ENCODE measurements at places on chromosomes 6 and 20.

DNA sequence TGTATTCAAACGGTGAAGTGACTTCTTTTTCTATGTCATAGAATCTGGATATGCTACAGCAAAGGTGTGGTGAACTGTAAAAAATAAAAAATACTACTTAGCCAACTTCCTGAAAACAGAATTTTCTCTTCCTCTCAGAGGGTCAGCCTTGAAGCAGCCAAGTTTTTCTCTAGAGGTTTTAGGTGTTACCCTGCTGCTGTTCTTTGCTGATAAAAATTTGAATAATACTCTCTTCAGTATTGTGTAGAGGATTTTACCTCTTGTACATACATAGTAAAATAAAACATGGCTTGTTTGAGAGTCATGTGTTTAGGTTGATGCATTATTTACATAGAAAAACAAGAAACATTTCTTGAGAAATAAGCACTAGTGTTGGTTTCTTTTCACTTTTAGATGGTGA lies 458.4 kb downstream of the TBC1D32 start:
- DNase-seq, result no peak

DNA sequence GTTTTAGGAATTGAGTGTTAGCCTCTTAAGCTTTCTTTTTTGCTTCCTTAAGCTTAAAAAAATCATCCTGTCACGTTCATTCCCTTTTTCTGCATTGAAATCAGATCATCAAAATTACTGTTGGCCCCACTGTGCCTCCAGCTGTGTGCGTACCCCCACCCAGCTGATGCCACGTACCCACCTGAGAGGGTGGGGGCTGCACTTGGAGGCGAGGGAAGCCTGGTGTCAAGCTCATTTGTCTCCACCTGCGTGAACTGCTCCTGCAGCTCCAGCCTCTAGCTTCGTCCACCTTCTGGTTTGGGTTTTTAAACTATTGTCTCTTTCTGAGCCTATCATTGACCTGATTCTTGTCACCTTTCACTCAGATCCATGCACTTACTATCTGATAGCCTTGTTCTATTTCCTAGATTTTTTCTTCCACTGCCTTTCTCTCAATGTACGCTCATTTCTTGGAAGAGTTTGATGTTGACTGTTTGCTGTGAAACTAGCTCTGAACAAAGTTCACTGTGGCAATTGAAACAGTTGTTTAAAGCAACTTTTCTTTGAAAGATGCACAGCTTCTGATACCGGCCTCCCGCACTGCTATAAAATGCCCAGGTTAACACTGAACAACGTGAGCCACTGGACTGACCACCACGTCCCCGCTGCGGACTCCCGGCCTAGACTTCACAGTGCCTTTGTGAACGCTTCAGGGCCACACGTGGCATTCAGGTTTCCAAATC lies 30.0 kb upstream of the IRF4 start:
- DNase-seq, result no peak

GRCh38 chr20:43770342-43770741 lies 43.5 kb upstream of the GTSF1L start:
- no peak for DNase-seq

DNA sequence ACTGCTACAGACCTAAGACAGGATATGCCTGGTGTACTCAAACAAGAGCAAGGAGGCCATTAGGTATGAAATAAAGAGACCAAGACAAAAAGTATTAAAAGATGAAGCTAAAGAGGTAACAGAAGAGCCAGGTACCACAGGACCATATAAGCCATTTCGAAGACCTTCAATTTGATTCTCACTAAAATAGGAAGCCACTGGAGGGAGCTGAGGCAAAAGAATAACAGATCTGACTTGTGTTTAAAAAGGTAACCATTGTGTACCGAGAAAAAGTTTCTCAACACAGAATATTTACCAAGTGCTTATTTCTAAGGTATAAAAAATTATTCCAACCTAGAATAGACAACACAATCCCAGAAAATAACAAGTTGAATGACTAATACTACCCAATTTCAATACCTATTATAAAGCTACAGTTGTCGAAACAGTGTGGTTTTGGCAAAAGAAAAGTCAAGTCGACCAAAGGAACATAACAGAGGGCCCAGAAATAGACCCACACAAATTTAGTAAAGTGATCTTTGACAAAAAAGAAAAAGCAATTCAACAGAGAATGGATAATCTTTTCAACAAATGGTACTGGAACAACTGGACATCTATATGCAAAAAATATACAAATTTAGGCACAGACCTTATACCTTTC lies 125.3 kb upstream of the DST start:
- DNase-seq, result no peak

- DNase-seq, result peak; percentile 3
Measured at GRCh38 chr20:47789081-47789763, 3.9 kb upstream of the SULF2 start.

- DNase-seq, result peak; percentile 92
Measured at GRCh38 chr6:35737413-35738211, 780 bp downstream of the ARMC12 start.

DNA sequence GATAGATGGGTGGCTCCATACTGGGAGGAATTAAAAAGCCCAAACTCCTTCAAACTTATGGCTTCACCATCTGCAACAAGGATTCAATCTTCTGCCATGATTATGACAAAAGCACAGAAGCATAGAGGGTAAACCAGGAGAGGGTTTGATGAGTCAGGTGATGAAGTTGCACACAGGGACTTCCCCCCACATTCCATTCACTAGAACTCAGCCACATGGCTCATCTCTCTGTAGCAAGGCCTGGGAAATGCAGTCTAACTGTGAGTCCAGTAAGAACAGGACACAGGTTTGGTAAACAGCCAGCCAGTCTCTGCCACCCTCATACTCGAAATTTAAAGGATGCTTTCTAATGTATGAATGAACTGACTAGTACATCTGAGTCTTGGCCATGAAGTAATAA lies 142.9 kb downstream of the HIVEP2 start:
- peak; percentile 85 for DNase-seq

DNA sequence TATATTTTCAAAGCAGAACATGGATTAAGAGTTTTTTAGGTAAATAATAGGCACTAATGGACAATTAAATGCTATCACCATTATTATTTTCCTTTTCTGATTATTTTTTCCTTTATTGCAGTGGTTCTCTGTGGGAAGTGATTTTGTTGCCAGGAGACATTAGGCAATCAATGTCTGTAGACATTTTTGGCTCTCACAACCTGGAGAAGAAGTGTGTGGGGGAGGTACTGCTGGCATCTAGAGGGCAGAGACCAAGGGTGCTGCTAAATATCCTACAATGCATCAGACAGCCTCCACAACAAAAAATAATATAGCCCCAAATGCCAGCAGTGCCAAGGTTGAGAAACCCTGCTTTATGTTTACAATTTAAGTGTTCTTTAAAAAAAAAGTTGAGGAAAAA lies 8.3 kb downstream of the IFNGR1 start:
- peak; percentile 80 for DNase-seq

DNA sequence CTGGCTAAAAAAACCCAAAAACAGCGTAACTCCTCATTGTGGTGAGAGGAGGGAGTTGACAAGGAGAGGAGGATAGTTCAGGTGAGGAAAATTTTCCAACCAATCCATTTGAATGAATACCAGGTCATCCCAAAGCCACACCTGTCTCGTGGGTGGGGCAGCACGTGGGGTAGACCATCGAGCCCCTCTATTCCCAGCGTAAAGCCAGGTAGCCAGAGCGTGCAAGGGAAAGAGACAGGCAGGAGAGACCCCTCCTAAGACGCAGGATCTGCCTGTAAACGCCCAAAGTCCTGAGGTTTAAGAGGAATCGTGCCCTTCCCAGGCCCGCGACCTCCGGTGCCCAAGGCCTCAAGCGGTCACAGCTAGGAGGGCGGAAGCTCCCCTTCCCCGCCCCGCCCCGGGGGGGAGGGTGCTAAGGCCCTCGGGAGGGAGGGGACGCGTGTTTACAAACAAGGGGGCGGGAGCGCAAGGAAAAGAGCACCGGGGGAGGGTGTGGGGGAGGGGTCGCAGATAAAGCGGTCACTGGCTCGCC lies 712 bp downstream of the RXRB start:
- no peak for DNase-seq

GRCh38 chr6:131414956-131415355 lies 158.1 kb upstream of the ARG1 start:
- no peak for DNase-seq

DNA sequence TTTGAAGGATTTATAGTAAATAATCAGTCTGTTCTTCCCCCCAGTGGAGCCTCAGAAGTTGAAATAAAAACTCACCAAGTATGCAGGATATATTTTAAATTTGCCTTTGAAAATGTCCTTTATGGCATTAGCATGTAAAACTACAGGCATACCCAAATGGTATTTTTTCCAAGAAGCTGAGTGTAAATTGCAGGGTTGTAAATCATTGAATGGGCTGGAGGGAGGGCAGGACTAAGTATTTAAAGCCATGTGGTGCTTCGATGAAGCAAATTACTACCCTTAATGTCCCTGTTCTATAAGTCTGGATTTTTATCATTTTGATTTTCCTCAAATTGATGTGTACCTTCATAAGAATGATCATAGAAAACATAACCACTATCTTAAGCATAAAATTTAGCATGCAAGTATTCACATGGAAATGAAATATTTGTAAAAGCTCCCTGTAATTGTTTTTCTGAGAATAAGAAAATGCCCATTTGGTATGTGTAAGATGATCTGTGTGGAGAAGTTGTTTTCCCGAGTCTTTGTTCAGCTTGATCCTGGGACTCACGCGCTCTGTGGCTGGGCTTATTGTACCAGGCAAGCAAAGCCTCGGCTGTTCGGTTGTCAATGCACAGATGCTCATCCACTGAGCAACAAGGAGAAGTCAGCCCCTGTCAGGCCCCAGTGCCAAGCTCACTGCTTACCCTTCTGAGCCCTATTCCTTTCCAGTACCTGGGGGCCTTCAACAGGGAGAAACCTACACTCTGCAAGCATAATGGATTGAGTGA lies 66.7 kb downstream of the CD164 start:
- no peak for DNase-seq

GRCh38 chr6:33950472-33950881 lies 146.7 kb upstream of the MLN start:
- no peak for DNase-seq

DNA sequence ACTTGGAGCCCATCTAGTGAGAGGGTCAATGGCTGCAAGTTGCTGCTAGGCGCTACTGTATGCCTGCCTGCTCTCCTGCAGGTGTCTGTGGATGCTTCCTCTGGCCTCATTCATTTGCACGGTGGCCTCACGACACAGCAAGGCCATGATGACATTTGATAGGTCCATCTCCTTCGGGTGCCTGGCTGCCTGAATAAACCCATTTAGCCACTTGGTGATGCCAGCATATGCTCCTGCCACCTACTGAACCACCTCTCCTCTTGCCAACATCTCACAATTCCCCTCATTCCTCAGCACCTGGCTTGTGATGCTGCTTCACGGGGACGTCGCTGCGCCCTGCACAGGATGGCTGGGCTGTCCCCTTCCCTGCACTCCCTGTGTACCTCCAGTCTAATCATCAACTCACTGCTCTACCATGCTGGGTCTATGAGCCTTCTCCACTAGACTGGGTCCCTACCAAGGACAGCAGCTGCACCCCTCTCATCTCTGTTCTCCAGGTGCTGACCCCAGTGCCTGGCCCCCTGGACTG lies 51.1 kb downstream of the AGPAT4 start:
- no peak for DNase-seq

- peak; percentile 36 for DNase-seq
Measured at GRCh38 chr20:20076297-20077065, 24.1 kb downstream of the CFAP61 start.

GRCh38 chr6:82348130-82348529 lies 15.5 kb upstream of the TPBG start:
- no peak for DNase-seq

DNA sequence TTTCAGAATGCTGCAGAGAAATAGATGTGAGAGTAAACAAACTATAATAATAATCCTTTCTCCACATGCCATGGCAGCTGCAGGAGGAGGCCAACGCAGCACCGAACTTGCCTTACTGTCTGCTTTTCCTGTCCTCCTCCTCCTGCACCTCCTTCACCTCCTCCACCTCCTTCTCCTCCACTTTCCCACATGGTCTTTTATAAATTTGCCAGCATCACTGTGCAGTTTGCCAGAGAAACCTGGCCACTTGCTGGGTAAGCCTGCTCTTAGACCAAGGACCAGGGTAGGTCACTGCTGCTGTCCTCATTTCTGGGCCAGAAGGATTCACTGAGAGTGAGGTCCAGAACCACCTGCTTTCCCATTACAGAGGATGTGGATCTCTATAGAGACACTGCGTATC lies 8.7 kb downstream of the SGK1 start:
- no peak for DNase-seq

GRCh38 chr20:37999526-38000263 lies 33.6 kb downstream of the TTI1 start:
- DNase-seq, result no peak

DNA sequence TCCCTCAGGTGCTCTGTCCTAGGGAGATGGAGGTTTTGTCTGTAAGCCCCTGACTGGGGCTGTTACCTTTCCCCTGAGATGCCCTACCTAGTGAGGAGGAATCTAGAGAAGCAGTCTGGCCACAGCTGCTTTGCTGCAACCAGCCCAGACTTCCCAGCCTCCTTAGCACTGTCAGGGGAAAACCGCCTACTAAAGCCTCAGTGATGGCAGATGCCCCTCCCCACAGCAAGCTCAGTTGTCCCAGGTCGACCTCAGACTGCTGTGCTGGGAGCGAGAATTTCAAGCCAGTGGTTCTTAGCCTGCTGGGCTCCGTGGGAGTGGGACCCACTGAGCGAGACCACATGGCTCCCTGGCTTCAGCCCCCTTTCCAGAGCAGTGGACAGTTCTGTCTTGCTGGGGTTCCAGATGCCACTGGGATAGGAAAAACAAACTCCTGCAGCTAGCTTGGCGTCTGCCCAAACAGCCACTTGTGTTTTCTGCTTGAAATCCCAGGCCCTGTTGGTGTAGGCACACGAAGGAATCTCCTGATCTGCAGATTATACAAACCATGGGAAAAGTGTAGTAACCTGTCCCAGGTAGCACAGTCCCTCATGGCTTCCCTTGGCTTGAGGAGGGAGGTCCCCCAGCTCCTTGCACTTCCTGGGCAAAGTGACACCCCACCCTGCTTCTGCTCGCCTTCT lies 146.4 kb upstream of the PROKR2 start:
- DNase-seq, result no peak

DNA sequence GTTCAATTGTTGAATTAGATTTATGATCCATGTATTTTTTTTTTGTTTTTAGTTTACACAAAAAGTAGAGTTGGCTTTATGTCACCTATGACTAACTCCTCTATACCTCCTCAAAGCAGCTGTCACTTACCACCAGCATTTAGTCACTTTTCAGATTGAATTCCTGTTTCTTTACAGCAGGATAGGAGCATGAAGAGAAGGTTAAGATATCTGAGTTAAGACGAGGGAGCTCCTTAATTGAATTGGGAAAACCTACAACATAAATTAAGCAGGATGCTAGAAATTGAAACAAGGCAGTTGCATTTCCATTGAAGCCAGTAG lies 237.2 kb downstream of the FARS2 start:
- peak; percentile 43 for DNase-seq

GRCh38 chr6:97316978-97317377 lies 34.0 kb upstream of the MMS22L start:
- DNase-seq, result no peak

- DNase-seq, result peak; percentile 89
Measured at GRCh38 chr6:142416179-142416578, 114.4 kb downstream of the ADGRG6 start.
